ENCODE measurements at places on chromosomes 11 and 22. TPM values are rescaled to one million over a fixed set of nuclear protein-coding genes. Genes with fewer than 3 reads are reported as not detected.

CAPN5 gene
- total RNA-seq = 6.5 TPM

- H3K36me3 ChIP-seq = no peaks in the 10 kb centered on the region
- H3K27ac ChIP-seq = no peak overlapping the region
- no peak for DNase-seq
These were observed 308.6 kb downstream of the DLG2 start for GRCh38 chr11:85318573-85318972.

- no peak overlapping the region for H3K4me3 ChIP-seq
- H3K36me3 ChIP-seq = peaks cover 43% of the 10 kb centered on the region
- no peak overlapping the region for H3K27ac ChIP-seq
- DNase-seq = no peak
- no peaks in the 10 kb centered on the region for H3K27me3 ChIP-seq
- H3K4me1 ChIP-seq = peaks cover 11% of the 10 kb centered on the region
These were observed 33.4 kb downstream of the AP2A2 start for GRCh38 chr11:959027-959426.

DNA sequence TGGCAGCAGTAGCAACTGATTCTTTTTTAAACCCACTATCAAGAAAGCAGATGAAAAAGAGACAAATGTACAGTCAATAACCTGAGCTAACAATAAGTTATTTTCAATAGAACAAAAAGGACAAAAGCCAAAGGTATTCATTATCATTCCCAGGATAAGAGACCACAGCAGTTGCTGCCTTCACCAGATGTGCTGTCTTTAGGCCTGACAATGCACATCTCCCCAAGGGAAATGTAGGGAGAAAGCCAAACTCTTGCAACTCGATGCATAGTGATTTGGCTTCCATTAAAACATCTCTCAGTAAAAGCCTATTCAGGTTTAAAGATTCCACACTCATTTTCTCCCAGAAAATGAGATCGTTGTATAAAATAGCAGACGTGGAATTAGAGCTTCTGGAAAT is 210.7 kb downstream of the METTL15 start:
- no peaks in the 10 kb centered on the region for H3K27me3 ChIP-seq
- no peak overlapping the region for H3K27ac ChIP-seq
- no peaks in the 10 kb centered on the region for H3K4me1 ChIP-seq

SLC35F2 gene
- 8.8 TPM for total RNA-seq

DNA sequence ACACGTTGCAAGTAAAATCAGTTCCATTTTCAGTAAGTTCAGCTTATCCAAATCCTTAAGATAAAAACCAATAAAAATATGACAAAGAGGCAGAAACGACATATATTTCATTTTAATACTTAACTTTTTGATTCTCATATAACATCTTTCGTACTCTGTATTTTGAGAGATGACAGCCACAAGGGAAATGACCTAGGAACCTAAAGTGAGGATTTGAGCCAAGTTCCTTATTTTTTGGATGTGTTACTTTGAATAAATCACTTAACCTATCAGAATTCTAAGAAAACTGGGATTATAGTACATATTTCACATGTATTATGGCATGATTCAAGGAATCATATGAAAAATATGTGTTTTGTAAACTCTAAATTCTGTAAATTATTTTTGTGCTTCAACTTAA is 143.6 kb upstream of the TRPC6 start:
- H3K36me3 ChIP-seq = no peaks in the 10 kb centered on the region
- H3K27me3 ChIP-seq = no peaks in the 10 kb centered on the region
- H3K27ac ChIP-seq = no peak overlapping the region
- H3K4me3 ChIP-seq = no peak overlapping the region

CDON gene
- total RNA-seq = 13.3 TPM

- no peaks in the 10 kb centered on the region for H3K4me1 ChIP-seq
- no peak overlapping the region for H3K27ac ChIP-seq
- no peaks in the 10 kb centered on the region for H3K27me3 ChIP-seq
- H3K4me3 ChIP-seq = no peak overlapping the region
- H3K36me3 ChIP-seq = no peaks in the 10 kb centered on the region
These were observed 8.8 kb upstream of the MED17 start for GRCh38 chr11:93775289-93775688.

DNA sequence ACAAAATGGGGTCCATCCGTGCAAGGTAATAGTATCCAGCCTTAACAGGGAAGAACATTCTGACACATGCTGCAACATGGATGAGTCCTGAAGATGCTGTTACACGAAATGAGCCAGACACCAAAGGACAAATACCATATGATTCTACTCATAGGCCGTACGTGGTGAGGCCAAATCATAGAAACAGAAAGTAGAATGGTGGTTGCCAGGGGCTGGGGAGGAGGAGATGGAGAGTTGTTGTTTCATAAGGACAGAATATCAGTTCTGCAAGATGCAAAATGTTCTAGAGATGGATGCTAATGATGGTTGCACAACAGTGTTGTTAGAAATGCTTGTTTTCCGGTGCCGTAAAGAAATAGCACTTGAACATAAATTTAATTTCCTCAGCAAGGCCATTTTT is 2.6 kb downstream of the TBX10 start:
- H3K27me3 ChIP-seq = peaks cover 11% of the 10 kb centered on the region
- no peak overlapping the region for H3K27ac ChIP-seq
- H3K4me1 ChIP-seq = no peaks in the 10 kb centered on the region

DNA sequence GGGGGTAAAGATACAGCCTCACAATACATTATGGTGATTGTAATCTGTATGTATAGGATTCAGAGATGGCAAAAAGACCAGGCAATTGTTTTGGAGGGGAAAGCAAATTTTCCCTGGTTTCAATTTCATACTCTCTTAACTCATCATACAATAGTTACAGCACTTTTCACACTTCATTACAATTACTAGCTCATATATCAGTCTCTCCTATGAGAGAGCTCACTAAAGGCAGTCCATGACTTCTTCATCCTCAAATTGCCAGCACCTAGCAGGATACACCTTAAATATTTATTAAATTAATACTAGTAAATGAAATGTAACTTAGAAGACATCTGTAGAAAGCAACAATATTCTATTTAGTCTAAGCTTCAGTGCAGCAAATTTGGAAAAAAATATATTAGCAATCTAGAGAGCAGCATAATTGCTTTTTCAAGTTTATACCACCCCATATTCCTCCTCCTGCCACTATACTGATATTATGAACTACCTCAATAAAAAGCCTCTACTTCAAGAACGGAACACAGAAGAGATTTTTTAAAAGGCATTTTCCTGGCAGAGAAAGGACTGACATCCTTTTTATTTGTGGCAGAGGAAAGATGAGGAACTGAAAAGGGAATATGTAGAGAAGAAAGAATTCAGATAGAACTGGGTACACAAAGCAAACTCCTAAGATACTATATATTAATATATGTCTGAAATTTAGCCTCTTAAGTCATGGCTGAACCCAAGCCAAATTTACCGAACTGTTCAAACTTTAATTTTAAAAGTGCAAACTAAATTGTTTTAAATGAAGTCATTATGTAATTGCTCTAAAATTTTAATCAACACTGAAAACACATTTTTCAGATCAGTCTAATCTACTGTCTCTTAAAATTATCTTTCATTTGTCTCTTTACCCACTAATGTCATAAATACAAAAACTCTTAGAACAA is 27.7 kb downstream of the PICALM start:
- no peak for DNase-seq
- H3K4me3 ChIP-seq = peak overlapping the region; percentile 1
- H3K27ac ChIP-seq = peak overlapping the region; percentile 44
- H3K27me3 ChIP-seq = no peaks in the 10 kb centered on the region
- H3K4me1 ChIP-seq = peaks cover 56% of the 10 kb centered on the region
